COLO829 (cell line): ENCODE measurements at places on chromosomes 1 and 21.

DNA sequence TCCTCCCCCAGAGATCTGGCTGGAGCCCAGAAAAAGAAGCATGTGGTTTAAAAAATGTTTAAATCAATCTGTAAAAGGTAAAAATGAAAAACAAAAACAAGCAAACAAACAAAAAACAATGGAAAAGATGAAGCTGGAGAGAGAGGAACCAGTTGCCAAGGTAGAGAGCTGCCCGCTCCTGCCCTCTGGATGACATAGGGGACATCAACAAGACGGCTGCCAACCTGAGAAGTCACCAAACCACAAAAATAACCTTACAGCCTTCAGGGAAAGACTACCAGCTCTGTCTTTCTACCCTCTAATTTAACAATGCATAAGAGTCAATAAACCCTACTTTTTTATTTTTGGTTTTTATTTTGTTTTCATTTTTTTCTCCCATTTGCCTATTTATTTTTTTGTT lies 8.5 kb upstream of the IPO9 start:
- no peak for DNase-seq

GRCh38 chr1:108712606-108713150 lies at the start of gene FNDC7:
Gene FNDC7 (plus strand): TSS chr1:108712908. CDS start chr1:108712934, 26 bp downstream.
- DNase-seq = no peak

GRCh38 chr1:23178414-23178813 lies 9.8 kb upstream of the LUZP1 start:
- no peak for DNase-seq

DNA sequence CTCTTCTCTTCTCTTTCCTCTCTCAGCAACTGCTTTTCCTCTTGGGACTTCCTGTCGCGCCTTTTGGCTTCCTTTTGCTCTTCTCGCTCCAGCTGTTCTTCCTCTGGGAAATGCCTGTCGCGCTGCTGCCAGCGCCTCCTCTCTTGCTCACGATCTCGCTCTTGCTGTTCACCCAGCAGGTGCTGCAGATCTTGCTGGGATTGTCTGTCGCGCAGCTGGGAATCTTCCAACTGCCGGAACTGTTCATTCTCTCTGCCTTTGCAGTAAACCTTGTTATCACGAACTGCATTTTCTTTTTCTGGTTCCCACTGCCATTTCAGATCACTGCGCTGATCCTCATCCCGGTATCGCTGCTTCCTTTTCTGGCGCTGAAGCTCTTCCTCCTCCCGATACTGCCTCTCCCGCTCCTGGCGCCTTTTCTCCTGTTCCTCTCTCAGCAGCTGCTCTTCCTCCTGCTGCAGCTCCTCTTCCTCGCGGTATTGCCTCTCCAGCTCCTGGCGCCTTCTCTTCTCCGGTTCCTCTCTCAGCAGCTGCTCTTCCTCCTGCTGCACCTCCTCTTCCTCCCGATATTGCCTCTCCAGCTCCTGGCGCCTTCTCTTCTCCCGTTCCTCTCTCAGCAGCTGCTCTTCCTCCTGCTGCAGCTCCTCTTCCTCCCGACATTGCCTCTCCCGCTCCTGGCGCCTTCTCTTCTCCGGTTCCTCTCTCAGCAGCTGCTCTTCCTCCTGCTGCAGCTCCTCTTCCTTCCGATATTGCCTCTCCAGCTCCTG lies 5.8 kb downstream of the TCHH start:
- DNase-seq = no peak

DNA sequence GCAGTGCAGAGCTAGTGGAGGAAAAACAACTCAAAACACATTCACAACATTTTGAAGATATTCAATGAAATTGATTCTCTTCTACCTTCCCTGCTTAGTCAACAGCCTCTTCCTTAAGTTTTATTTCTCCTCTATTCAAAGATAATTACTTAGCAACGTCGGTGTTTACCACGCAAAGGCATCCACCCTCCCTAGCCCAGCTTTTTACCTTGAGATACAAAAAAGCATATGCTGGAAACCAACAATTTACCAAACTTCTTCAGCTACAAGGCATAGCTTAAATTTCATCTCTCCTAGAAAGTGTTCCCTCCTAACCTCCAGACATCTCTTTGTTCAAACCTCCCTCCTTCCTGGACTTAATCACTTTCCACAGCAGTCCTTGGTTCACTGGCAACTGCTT lies 102.8 kb upstream of the SOD1 start:
- DNase-seq = no peak
